ENCODE measurements at places on chromosomes 6 and 20.

- no peak for DNase-seq
Observed at GRCh38 chr20:34673412-34673811, 3.5 kb downstream of the PIGU start.

DNA sequence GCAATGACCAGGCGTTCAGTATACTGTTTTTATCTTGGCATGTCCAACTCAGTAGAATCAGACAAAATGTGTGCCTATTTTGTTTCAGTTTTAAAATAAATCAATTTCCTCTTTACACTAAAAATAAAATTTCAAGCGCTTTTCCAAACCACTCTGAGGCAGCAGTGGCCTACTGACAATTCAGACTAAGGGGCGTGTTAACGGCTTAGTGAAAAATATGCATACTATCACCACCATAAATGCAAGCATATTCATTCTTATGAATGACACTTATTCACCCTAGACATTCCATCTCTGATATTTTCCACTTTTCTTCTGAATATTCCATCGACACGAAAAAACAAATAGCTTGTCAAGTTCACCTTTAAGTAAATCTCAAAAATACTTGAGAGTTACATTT is 7.5 kb downstream of the TBX18 start:
- DNase-seq: no peak

GRCh38 chr6:31070711-31071197 is 41.6 kb downstream of the C6orf15 start:
- peak; percentile 17 for DNase-seq

GRCh38 chr6:144219056-144219685 is 66.0 kb upstream of the UTRN start:
- DNase-seq: no peak

- DNase-seq: no peak
Observed at GRCh38 chr20:51204794-51205193, 181.9 kb upstream of the KCNG1 start.

GRCh38 chr20:17873410-17874270 is 95.0 kb downstream of the SNX5 start:
- no peak for DNase-seq

GRCh38 chr6:113862112-113862511 is 5.0 kb downstream of the MARCKS start:
- no peak for DNase-seq

GRCh38 chr6:118696271-118696670 is 44.9 kb upstream of the CEP85L start:
- no peak for DNase-seq

- no peak for DNase-seq
Observed at GRCh38 chr20:38776363-38776762, 28.1 kb downstream of the ACTR5 start.

GRCh38 chr6:148947621-148948444 is 201.0 kb downstream of the UST start:
- peak; percentile 37 for DNase-seq

- DNase-seq: peak; percentile 39
Observed at GRCh38 chr6:44415873-44416502, 28.5 kb downstream of the CDC5L start.

- no peak for DNase-seq
Observed at GRCh38 chr6:65787787-65788186, 80.8 kb upstream of the EYS start.

- DNase-seq: no peak
Observed at GRCh38 chr20:46739431-46740213, 30.2 kb downstream of the SLC2A10 start.

DNA sequence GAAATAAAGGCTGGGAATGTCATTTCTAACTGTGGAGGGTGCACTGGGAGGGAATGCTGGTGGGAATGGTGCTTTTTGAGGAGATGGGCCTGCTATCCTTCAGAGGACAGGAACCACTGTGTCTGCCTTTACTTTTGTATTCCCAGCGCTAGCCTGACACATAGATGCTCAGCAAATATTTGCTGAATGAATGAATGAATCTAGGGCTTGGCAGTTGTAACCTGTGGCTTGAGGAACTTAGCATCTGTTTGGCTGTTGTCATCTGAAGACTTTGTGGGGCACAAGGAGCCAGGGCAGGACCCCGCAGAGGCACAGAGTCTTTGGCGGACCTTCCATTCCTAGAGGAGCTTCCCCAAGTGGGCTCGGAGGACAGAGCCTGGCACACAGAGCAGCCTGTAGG is 6.1 kb downstream of the TOX2 start:
- no peak for DNase-seq

- no peak for DNase-seq
Observed at GRCh38 chr20:31821427-31821826, 2.3 kb downstream of the MYLK2 start.

DNA sequence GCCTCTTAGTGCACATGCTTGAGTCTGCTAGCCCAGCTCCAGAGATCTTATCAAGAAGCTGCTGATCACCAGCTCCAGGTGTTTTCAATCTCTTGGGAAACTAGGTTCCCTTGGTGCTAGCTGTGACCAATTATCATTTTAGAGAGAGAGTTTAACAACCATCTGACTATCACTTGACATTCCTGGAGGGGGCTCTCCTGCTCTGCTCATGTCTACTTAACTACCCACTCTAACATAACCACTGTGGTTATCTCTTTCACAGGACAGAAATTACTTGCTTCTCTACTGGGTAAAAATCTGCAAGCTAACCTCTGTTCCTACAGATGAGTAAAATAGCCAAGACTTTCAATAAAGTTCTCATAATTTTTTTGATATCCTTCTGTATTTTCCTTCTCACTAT is 823.4 kb upstream of the GJE1 start:
- DNase-seq: no peak

DNA sequence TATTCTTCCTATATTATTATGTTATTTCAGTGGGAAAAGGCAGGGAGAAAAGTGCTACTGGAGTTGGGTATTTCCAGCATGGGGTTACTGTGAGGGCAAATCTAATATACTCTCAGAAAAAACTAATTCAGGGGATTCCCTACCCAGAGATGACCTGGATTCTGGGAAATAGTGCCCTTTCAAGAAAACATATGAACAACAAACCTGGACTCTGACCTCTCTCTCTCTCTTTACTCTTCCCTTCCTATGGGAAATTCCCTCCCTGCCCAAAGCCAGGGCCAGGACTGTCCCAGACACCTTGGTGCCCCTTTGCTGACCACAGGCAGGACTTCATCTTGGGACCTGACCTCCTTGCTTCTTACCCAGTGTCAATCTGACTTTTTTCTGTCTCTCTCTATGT is 1.6 kb upstream of the UBD start:
- DNase-seq: no peak

DNA sequence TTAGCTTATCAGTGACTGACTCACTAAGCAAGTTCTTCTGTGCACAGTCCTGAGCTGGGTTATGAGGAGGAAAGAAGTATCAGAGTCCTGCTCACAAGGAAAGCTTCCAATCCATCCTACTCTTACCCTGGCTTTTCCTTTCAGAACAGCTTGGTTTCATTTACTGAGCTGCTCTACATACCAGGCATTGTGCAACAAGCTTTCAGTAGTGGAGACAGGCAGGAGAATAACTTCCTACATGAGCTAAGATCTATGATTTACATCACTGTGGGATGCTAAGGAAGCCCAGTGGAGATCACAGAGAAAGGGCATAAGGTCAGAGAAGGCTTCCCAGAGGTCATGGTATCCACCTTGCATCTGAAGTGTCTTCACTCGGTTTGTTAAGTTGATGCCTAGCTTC is 144.5 kb downstream of the MAP3K7 start:
- no peak for DNase-seq

- no peak for DNase-seq
Observed at GRCh38 chr20:21632735-21633053, 72.8 kb upstream of the PAX1 start.

GRCh38 chr20:33915726-33916331 is 77.9 kb upstream of the RALY start:
- no peak for DNase-seq

DNA sequence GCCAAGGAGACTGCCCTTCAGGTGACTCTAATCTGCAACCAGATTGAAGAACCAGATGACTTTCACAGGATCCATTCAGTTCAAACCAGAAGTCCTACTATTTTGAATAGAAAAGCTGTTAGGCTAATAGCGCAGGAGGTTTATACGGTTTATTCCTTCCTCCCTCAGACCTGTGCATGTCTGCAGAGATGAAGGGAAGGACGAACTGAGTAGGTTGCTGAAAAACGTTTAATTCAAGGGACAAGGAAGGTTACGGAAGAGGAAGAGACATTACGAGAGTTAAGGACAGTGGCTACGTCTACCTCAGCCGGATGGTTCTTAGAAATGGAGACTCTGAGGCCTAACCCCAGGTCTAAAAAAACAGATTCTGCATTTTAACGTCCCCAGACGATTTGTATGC is 978 bp downstream of the AURKA start:
- no peak for DNase-seq

DNA sequence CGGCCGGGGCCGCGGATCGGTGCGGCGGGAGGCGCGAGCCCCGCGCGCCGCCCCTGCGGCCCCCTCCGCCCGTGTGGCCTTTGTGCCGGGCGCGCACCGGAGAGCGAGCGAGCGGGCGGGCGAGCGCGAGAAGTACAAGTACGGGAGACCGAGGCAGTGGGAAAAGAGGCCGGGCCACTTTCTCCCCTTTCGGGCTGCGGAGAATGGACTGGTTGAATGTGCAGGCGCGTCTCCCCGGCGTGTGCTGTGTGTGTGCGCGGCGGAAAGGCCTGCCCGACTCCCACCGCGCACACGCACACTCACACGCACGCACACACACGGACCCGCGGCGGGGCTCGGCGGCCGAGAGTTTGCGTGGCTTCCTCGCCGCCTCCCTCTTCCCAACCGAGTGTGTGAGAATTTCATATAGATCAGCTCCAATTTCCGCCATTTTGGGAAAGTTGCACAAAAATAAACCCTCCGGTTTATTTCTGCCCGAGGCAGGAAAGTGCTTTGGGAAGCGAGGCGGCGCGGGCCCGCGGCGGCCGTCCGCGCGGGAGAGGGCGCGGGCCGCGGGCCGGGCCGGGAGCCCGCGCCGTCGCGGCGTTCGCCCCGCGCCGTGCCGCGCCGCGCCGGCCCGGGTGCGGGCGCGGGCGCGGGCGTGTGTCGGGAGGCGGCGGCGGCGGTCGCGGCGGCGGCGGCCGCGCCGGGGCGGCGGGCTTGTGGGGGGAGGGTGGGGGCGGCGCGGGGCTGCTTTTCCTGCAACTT is 1.1 kb downstream of the L3MBTL3 start:
- DNase-seq: no peak

- DNase-seq: peak; percentile 99
Observed at GRCh38 chr6:43013843-43014433, at the start of the genes KLHDC3 and MEA1. KLHDC3 (plus strand) TSS chr6:43014249; CDS start chr6:43017193, 2,944 bp downstream. MEA1 (minus strand) TSS chr6:43013946; CDS start chr6:43013813, 133 bp downstream.

- no peak for DNase-seq
Observed at GRCh38 chr20:15857173-15857784, 716.0 kb downstream of the KIF16B start.

GRCh38 chr6:49370518-49370917 is 92.5 kb downstream of the MMUT start:
- DNase-seq: no peak

- DNase-seq: no peak
Observed at GRCh38 chr6:112362027-112362795, 15.1 kb downstream of the RFPL4B start.

DNA sequence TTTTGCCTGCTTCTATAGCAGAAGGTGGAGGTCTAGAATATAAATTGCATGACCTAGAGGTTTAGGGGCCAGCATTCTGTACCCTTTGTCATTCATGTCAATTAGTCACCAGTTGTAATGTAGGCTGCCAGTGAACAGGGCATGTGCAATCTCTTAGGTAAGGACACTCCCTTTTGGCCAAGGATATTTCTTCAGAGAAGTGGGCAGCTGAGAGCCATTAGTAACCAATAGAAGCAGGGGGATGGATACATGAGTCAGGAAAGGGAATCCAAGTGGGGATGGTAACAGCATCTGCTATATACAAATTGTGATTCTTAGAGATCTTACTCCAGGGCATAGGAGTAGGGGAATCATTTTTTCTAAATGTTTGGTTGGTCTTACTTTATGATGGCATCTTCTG is 494.2 kb upstream of the JAG1 start:
- DNase-seq: no peak

DNA sequence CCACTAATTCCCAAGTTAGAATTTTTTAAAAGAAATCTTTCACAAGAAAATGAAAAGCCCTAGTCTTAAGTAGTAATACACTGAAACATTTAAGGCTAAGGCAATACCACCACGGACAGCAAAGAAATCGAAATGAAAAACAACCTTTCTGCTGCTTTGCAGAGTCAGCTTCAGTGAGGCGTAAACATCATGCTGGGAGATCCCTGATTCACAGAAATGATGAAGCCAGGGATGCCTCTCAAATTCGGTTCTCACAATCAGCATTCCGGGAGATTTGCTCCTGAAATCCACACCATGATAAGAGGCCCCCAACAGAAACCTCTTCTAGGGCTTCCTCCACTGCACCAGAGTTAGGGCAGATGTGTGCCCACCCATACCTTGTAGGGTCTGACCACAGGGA is 18.6 kb downstream of the RRBP1 start:
- no peak for DNase-seq

DNA sequence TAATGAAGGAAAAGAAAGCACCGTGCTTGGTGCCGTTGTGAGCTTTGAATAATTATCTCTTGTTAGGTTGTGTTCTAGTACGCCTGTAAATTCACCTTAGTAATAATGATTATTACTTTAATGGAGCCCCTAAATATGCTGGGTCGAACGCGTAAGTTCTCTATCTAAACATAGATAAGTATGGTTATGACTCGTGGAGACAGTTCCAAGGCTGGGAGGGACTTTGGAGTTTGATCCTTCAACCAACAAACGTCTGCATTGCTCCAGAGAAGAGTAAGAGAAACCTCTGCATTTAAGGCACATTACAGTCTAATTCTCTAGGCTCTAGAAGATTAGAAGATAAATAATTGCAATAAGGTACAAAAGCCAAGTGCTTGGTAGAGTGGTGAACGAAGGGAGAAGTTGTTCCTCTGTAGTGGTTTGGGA is 514 bp downstream of the ACOT13 start:
- DNase-seq: no peak

GRCh38 chr6:166365806-166366205 is 16.9 kb downstream of the MPC1 start:
- no peak for DNase-seq

DNA sequence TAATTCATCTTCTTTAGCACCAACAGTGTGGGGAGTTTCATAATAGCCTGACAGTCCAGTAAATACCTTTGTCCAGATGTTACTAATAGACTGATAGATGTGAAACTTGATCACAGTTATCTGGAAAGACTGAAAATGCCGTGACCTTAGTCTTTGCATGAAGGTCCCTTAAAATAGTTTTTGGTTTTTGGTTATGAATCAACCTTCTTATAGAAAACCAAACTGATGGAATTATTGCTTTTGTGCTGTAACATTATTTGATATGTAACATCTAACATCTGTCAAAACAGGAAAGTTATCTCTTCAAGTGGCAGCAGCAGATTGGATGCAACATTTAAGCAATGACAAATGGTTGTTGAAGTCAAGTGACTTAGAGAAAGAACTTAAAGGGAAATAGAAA is 190.4 kb downstream of the DOK5 start:
- no peak for DNase-seq

GRCh38 chr20:8089668-8090067 is 42.4 kb upstream of the PLCB1 start:
- no peak for DNase-seq

DNA sequence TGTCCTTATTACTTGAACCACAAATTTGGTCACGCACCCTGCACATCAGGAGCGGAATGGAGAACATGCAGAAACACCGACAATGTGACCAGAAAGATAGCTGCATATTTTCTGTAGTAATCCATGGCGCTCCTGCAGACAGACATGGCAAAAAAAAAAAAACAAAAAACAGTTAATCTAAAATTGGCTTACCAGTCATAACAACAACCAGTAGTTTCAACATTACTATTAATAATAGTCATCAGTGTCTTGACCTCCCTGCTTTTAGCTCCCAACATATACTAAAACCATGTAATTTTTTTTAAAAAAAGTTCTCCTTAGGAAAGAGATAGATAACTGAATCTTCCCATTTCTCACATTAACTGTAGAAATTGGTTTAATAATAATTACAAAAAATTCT is 6.8 kb downstream of the CGA start:
- DNase-seq: no peak

Data from pulmonary artery endothelial cell (primary cell).